ENCODE measurements at places on chromosomes 16 and 17. TPM values are rescaled to one million over a fixed set of nuclear protein-coding genes. Genes with fewer than 3 reads are reported as not detected.

Gene PLCG2
- 6.9 TPM for total RNA-seq

Gene MT1A
- total RNA-seq, result 2.1 TPM

Gene FBXW10
- total RNA-seq, result 0.09 TPM

Gene DOC2A
- 2.7 TPM for total RNA-seq

Gene KRT33B
- total RNA-seq, result not detected

Gene ZPBP2
- total RNA-seq, result not detected

Gene KCNJ12
- not detected for total RNA-seq

Gene UTS2R
- 0.14 TPM for total RNA-seq

Gene KRTAP4-11
- not detected for total RNA-seq

Gene TPPP3
- not detected for total RNA-seq

Gene WNT3
- total RNA-seq, result 0.05 TPM

Gene KCNJ18
- not detected for total RNA-seq

Gene ABCA6
- not detected for total RNA-seq

Gene CACNG5
- total RNA-seq, result not detected

Gene SEC14L5
- total RNA-seq, result not detected

Gene NPIPA2
- total RNA-seq, result 6.5 TPM

Gene SEPTIN12
- not detected for total RNA-seq

Gene GPS2
- 51.5 TPM for total RNA-seq

Gene HOXB8
- not detected for total RNA-seq

Gene PYDC1
- total RNA-seq, result not detected

Gene CACNA1G
- 0.07 TPM for total RNA-seq

Gene FOXC2
- total RNA-seq, result not detected

Gene CD300LF
- total RNA-seq, result not detected

Gene CDRT4
- total RNA-seq, result 0.79 TPM

Gene PHF23
- 46.2 TPM for total RNA-seq

Gene TBC1D3C
- not detected for total RNA-seq

Gene OR1A1
- total RNA-seq, result not detected

Gene RNU2-1
- total RNA-seq, result 5,500 TPM

Gene MPP3
- 0.63 TPM for total RNA-seq

Gene TP53TG3E
- total RNA-seq, result not detected

Gene KRT15
- not detected for total RNA-seq

Gene CHP2
- not detected for total RNA-seq

Gene RNF43
- total RNA-seq, result 0.95 TPM

Gene GUCY2D
- total RNA-seq, result not detected

Gene CMTM2
- total RNA-seq, result 0.95 TPM

Gene DUS2
- total RNA-seq, result 35.3 TPM

Gene HEATR9
- total RNA-seq, result 0.14 TPM

Gene CLEC19A
- not detected for total RNA-seq

Gene KRTAP9-8
- total RNA-seq, result not detected

Gene METTL23
- total RNA-seq, result 32.9 TPM

Gene MT1F
- 4.2 TPM for total RNA-seq

Gene CNTD1
- not detected for total RNA-seq

Gene SCNN1B
- total RNA-seq, result not detected

Gene CIITA
- total RNA-seq, result 6.4 TPM

Gene C16orf92
- total RNA-seq, result not detected

Gene SHISA6
- not detected for total RNA-seq

Gene GIT1
- total RNA-seq, result 91.3 TPM

Gene SAMD14
- 1.0 TPM for total RNA-seq

Gene ATMIN
- 33.5 TPM for total RNA-seq

Gene HOXB6
- total RNA-seq, result 0.33 TPM

Gene CTF1
- 0.17 TPM for total RNA-seq

Gene SDR42E2
- not detected for total RNA-seq

Gene NETO2
- 18.9 TPM for total RNA-seq

Gene VEZF1
- total RNA-seq, result 35.4 TPM
